ENCODE measurements at places on chromosomes 12 and 14.

DNA sequence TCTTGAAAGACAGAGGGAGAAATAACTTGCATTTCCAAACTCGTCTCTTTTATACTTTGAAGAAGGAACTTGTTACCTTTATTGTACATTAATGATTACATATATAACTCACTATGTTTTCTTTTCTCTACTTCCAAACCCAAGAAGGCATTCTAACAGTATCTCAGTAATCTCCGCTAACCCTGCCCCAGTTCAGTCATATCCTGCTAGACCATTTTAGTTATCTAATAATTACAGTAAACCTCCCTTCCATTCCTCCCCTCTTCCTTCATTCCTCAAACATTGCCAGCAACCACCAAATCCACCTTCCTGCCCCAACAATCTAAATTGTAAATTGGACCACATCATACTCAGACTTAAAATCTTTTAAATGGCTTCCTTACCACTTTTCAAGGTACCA is 30.6 kb downstream of the STK38L start:
- no peak for DNase-seq

DNA sequence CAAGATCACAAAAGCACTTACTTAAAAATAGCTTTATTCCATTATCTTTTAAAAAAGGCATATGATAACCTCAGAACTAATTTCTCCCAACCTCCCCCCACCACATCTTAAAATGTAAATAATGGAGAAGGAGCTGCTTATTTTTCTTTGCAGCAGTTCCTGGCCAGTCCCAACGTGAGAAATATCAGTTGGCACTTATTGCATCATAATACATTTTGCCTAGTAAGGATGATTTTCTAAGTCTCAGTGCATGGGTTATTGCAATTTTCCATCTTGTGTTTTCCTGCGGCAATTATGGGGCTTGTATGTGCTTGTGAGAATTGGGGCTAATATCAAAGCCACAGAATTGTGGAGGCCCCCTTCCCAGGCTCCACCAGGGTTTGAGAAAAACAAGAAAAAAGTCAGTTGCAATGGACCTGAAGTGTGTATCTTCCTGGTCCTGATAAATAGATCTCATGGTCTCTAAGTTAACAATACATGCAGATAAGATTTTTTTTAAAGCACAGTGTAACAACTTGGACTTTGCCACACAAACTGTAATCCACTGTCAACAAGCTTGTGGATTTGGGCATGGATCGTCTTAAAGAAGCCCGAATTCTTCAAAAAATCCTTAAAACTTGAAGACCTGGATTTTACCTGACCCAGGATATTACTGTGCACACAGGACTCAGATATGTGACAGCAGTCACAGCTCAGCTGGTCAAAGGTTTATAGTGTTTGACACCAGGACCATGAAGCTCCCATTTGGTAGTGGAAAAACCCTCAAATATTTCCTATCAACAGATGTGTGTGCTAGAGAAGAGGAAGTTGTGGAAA is 2.8 kb upstream of the WSB2 start:
- DNase-seq, result no peak

DNA sequence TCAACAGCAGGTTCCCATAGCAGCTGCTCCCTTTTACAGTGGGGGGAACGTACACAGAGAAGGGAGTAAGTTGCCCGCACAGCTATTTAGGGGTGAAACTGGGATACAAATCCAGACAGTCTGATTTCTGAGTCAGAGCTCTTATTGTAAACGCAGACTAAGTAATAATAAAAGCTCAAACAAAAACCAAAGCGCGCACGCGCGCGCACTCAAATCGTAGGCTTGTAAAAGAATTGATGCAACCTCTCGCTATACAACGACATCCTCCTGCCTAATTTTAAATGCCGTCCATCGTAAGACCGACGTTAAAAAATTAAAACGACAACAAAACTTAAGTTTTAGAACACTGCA is 747 bp upstream of the DACT1 start:
- DNase-seq, result no peak

GRCh38 chr14:86596024-86596423 is 1066.1 kb downstream of the FLRT2 start:
- no peak for DNase-seq

DNA sequence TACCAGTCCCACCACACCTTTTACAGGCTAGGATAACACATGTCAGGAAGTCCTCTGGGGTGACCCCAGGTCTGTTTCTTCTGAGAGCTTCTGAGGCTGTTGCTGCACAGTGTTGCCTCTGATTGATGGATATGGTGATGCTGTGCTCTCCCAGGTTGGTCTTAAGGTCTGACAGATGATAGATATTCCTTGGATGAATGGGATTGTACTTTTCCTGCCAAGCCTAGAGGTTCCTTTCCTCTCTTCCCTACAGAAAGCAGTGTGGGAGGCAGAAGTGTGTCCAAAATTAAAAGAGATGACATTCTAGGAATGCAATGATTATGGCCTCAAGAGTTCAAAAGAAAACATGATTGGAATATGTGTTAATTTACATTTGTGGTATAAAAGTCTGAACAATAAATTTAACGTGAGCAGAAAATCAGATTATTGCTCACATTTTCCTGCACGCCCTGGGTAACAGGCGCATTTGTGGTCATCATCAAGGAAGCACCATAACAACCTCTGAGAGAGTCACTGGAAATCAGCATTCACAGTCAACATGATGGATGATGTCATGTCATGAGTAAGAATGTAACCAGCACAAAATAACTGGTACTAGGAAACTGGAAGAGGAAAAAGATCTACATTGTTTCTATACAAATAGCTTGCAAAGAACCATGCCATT is 73.7 kb downstream of the BBS10 start:
- no peak for DNase-seq

DNA sequence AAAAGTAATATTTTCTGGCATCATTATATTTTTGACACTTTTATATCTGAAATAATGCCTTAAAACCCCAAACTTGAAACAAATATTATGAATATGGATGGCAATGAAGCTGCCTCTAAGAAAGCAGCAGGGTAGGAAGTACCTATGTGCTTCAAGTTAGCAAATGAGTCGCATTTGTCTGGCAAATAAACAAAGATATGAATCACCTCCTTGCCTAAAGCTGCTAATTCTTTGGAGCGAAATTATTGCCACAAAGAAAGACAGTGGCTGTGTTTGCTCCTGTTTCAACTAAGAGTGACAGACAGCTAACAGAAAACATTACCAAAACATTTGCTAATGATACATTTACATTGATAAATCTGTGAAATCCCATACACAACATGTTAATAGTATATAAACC is 854.9 kb downstream of the RPS29 start:
- no peak for DNase-seq

- no peak for DNase-seq
Measured at GRCh38 chr14:36181417-36181816, 4.9 kb upstream of the PTCSC3 start.

DNA sequence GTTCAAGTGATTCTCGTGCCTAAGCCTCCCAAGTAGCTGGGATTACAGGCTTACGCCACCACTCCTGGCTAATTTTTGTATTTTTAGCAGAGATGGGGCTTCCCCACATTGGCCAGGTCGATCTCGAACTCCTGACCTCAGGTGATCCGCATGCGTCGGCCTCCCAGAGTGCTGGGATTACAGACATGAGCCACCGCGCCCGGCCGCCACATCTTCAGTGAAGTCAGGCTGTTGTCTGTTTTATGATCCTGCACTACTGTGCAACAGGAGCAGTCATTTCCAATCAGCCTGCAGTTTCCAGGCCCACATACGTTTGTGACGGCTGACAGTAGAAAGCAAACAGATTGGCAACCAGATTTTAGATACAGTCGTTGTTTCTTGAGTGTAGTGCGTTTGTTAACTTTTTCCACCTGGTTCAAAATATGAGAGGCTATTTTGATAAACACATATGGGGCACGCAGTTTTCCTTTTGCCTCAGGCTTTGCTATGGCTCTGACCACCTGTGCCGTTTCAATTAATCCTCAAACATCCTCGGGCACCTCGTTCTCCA is 74.8 kb downstream of the LGMN start:
- no peak for DNase-seq

- DNase-seq, result no peak
Measured at GRCh38 chr14:21940887-21941856, 267.6 kb upstream of the OR4E1 start.

- DNase-seq, result no peak
Measured at GRCh38 chr14:29016050-29016900, 249.7 kb downstream of the FOXG1 start.

DNA sequence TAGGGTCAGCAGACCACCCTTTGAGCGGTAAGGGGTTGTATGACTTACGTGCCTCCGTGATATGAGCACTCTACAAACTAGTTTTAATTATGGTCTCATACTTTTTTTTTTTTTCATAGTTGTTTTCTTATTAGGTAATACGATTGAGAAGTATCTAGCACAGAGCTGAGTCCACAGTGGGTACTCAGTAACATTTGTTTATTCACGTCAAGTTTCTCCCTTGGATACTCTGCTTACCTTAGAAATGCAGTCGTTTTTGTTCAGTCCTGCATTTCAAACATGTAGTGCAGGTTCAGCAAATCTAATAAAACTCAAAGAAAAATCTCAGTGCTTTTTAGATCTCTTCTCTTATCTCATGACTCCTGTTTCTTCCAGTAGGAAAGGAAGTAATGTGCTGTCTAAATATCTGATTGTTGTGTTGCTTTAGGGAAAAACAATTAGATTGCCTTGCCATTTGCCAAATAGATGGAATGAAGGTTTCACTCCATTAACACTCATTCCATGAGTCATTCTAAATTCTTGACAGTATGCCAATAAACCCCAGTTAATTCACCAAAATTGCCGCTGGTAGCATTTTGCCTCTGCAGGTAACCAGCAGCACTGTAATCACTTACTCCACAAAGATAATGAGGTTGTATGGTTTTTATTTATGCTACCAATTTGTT is 118.9 kb downstream of the PTCSC3 start:
- DNase-seq, result no peak

DNA sequence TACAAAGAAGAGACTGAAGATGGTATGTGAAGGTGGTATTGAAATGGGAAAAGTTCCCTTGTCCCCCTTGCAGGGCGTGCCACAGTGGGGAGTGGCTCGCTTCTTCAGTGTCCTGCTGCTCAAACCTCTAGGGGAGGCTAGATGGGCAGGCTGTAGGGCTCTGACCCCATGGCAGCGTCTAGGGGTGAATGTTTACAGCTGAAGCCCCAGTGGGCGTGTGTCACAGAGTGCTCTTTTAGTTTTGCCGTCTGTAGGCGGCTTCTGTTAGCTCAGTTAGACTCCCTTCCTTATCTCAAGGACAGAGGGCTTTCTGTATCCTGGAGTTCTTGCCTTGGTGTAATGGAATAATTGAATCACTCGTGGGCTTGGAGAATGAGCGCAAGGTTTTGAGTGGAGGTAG is 266.2 kb downstream of the RAD51B start:
- no peak for DNase-seq

DNA sequence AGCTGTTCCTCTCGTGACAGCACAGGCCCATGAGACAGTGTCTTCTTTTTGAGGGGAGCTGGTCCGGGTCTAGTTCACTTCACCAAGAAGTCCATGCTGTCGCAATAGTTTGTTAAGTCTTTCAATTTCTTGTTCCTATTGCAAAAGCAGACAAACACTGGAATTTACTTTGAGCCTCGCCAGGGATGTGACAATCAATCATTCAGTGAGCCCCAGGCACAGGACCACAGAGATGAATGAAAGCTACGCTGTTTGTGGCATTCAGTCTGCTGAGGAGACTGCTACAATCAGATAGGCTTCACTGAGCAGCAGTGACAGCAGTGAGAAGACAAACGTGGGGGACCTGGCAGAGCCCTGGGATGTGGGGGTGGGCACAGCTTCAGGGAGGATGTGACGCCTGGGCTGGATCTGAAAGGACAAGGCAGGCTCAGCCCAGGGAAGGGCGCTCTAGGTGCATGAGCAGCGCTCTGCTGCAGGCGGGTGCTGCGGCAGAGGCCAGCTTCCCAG is 35.5 kb downstream of the TCTN1 start:
- DNase-seq, result no peak

- no peak for DNase-seq
Measured at GRCh38 chr14:99271221-99271941, 616 bp downstream of the BCL11B start.

DNA sequence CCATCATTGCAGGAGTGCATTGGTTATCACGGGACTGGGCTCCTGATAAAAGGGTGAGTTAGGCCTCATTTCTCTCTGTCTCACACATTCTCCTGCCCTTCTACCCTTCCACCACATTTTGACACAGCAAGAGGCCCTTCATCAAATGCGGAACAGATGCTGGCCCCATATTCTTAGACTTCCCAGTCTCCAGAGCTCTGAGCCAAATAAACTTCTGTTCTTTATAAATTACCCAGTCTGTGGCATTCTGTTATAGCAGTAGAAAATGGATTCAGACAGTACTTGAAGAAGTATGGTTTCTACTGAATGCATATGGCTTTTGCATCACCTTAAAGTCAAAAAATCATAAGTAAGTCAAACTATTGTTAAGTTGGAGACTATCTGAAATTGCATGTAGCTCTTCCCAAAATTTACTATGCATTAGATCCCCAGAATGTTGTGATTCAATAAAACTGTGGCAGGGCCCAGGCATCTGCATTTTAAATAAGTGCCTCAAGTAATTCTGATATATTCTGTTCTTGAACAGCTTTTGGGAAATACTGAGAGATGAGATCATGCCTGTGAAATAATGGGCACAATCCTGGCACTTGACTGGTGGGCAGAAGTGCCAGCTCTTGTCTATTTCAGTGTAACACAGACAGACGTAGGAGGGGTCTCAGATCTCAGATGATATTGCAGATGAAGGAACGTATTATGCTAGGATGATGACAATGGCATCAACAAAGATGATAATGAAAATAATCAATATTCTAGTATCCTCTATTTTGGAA is 68.2 kb downstream of the E2F7 start:
- DNase-seq, result no peak

GRCh38 chr12:47021298-47021697 is 58.1 kb upstream of the PCED1B start:
- peak; percentile 38 for DNase-seq

- no peak for DNase-seq
Measured at GRCh38 chr12:14803830-14804160, 325 bp downstream of the C12orf60 start.

DNA sequence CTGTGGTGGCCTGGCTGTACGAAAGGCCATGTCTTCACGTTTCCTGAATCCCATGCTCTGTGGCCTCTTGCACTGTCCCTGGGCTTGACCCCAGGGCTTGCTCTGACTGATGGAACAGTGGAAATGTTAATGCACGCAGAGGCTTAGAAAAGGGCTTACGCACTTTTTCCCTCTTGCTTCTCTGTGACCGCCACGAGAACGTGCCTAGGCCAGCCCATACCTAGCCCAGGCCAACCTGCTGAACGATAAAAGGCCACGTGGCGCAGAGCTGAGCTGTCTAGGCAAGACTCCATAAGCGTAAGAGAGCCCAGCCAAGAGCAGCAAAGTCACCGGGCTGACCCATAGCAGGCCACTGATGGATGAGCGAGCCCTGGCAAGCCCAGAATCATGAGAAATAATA is 18.3 kb downstream of the TTC7B start:
- no peak for DNase-seq

- DNase-seq, result no peak
Measured at GRCh38 chr14:54767139-54767431, 135.5 kb downstream of the GCH1 start.

DNA sequence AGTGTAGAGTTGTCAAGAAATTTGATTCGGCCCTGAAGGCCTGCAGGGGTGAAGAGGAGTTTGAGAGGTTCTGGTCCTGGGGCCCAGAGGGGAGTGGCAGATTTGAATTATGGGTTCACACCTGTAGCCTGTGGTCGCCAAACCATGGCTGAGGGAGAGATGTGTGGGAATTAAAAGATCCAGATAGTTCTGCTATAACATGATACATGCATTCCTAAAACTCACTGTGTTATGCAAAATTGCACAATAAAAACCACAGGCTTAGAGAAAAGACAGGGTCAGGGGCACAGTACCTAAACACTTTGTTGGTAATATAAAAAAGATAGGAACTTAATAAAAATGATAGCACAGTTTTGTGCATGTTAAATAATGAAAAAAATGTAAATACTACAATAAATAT is 106.2 kb downstream of the TMEM30B start:
- no peak for DNase-seq
